IMR-90 (cell line): ENCODE measurements at places on chromosomes 16 and 17. TPM values are rescaled to one million over a fixed set of nuclear protein-coding genes. Genes with fewer than 3 reads are reported as not detected.

The TK1 gene
- 150 and 181 TPM in 2 replicates for polyA plus RNA-seq

The RCVRN gene
- polyA plus RNA-seq: not detected in 2 replicates

The HS3ST3A1 gene
- 8.8 and 11.9 TPM in 2 replicates for polyA plus RNA-seq

The CDRT15 gene
- not detected in 2 replicates for polyA plus RNA-seq

The ABAT gene
- polyA plus RNA-seq: 6.1 and 6.9 TPM in 2 replicates

The NUBP1 gene
- 30.6 and 31.5 TPM in 2 replicates for polyA plus RNA-seq

The RAB11FIP4 gene
- 0.59 and 0.68 TPM in 2 replicates for polyA plus RNA-seq

The RAB37 gene
- 0.19 TPM in 1 of 2 replicates, not detected in the other for polyA plus RNA-seq

The NTN3 gene
- polyA plus RNA-seq: 0.38 and 0.72 TPM in 2 replicates

The AANAT gene
- polyA plus RNA-seq: 0.19 and 0.21 TPM in 2 replicates

The NPIPA5 gene
- polyA plus RNA-seq: 1.3 and 1.5 TPM in 2 replicates

The NECAB2 gene
- polyA plus RNA-seq: 0.26 and 0.27 TPM in 2 replicates

The C17orf50 gene
- polyA plus RNA-seq: not detected in 2 replicates

The RTN4RL1 gene
- polyA plus RNA-seq: 0.03 and 0.04 TPM in 2 replicates

The IGFALS gene
- polyA plus RNA-seq: not detected in 2 replicates

The RNF157 gene
- 1.1 and 1.3 TPM in 2 replicates for polyA plus RNA-seq

The RAP1GAP2 gene
- 7.5 and 8.6 TPM in 2 replicates for polyA plus RNA-seq

The DNAAF1 gene
- 0.05 TPM in 1 of 2 replicates, not detected in the other for polyA plus RNA-seq

The KRT17 gene
- 4.6 and 5.3 TPM in 2 replicates for polyA plus RNA-seq

The TEX14 gene
- polyA plus RNA-seq: not detected in 2 replicates

The SPIRE2 gene
- 1.6 and 1.9 TPM in 2 replicates for polyA plus RNA-seq

The P2RX1 gene
- not detected in 2 replicates for polyA plus RNA-seq

The NPIPA8 gene
- polyA plus RNA-seq: 16.3 and 17.6 TPM in 2 replicates

The CRYBA1 gene
- not detected in 2 replicates for polyA plus RNA-seq

The PLEKHH3 gene
- polyA plus RNA-seq: 10.5 and 13.2 TPM in 2 replicates

The ITGB3 gene
- polyA plus RNA-seq: 9.0 and 9.8 TPM in 2 replicates

The CD300LG gene
- not detected in 2 replicates for polyA plus RNA-seq

The KCTD5 gene
- polyA plus RNA-seq: 38.9 and 56.2 TPM in 2 replicates

The CCL3 gene
- polyA plus RNA-seq: not detected in 2 replicates

The SCIMP gene
- not detected in 2 replicates for polyA plus RNA-seq

The SP6 gene
- polyA plus RNA-seq: 0.31 and 0.32 TPM in 2 replicates

The ALOX12B gene
- not detected in 2 replicates for polyA plus RNA-seq

The KRTAP2-1 gene
- polyA plus RNA-seq: not detected in 2 replicates

The FBXW10B gene
- polyA plus RNA-seq: 0.23 and 0.43 TPM in 2 replicates

The ZNRF1 gene
- 20.7 and 24.9 TPM in 2 replicates for polyA plus RNA-seq

The NARF gene
- polyA plus RNA-seq: 88.8 and 94.8 TPM in 2 replicates

The FBXO39 gene
- polyA plus RNA-seq: not detected in 2 replicates

The SMIM36 gene
- not detected in 2 replicates for polyA plus RNA-seq

The EDC4 gene
- 64.0 and 66.1 TPM in 2 replicates for polyA plus RNA-seq

The KRT40 gene
- polyA plus RNA-seq: not detected in 2 replicates

The PARD6A gene
- polyA plus RNA-seq: 0.55 and 0.65 TPM in 2 replicates

The TBC1D3 gene
- not detected in 2 replicates for polyA plus RNA-seq

The UBTF gene
- polyA plus RNA-seq: 25.6 and 29.7 TPM in 2 replicates

The KRTAP1-5 gene
- 27.0 and 35.9 TPM in 2 replicates for polyA plus RNA-seq

The NXPH3 gene
- 0.20 and 0.31 TPM in 2 replicates for polyA plus RNA-seq

The SCN4A gene
- polyA plus RNA-seq: not detected in 2 replicates

The PIMREG gene
- 25.9 and 36.8 TPM in 2 replicates for polyA plus RNA-seq

The CASKIN1 gene
- polyA plus RNA-seq: 0.05 and 0.06 TPM in 2 replicates

The C17orf58 gene
- 10.2 and 10.3 TPM in 2 replicates for polyA plus RNA-seq

The NLRC3 gene
- polyA plus RNA-seq: not detected in 2 replicates

The HOXB7 gene
- 6.7 and 7.5 TPM in 2 replicates for polyA plus RNA-seq

The TBX2 gene
- 64.1 and 69.2 TPM in 2 replicates for polyA plus RNA-seq

The NAGPA gene
- polyA plus RNA-seq: 12.2 and 15.0 TPM in 2 replicates

The GUCY2D gene
- polyA plus RNA-seq: 0.03 TPM in 1 of 2 replicates, not detected in the other

The KRTAP2-3 gene
- polyA plus RNA-seq: 35.2 and 35.6 TPM in 2 replicates

The GPRC5C gene
- not detected in 2 replicates for polyA plus RNA-seq

The HOXB1 gene
- not detected in 2 replicates for polyA plus RNA-seq
